ENCODE measurements at places on chromosomes 4 and X. TPM values are rescaled to one million over a fixed set of nuclear protein-coding genes. Genes with fewer than 3 reads are reported as not detected.

- DNase-seq: no peak
Observed at GRCh38 chr4:6938237-6938636, 28.6 kb downstream of the TBC1D14 start.

GRCh38 chrX:11531226-11531625, 134.5 kb downstream of the ARHGAP6 start:
- DNase-seq: no peak

GRCh38 chr4:10579648-10580047, 104.9 kb downstream of the CLNK start:
- DNase-seq: no peak

GRCh38 chrX:129522184-129523078, 859 bp downstream of the SMARCA1 start:
- DNase-seq: no peak

DNA sequence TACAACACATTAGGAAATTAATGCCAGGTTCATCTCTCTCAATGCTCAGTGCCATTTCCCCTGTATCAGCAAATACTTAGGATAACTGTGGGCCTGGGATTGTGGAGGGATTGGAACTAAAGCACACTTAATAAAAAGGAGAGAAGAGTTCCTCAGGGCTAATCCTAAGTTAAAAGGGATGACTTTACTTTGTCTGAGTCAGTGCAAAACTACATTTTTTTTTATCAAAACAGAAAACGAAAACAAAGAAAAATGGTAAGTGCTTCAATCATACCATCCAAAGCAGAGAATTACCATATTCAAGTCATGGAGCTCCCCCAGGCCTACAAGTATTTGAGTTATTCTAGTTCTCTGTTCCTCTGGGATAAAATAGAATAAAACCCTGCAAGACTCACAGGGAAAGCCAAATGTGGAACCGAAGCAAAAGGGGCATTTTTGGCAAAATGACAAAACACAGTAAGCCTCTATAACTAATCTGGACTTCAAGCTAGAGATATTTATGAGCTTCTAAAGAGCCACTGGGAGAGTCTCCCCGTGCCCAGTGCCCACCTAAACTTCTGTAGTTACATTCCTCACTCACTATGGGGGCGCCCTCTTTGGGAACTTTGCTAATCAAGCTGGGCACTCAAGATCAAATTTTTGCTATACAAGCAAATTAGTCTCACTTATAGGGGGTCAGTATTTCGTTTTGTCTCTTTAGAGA, 53.4 kb downstream of the PALLD start:
- DNase-seq: no peak

- no peak for DNase-seq
Observed at GRCh38 chr4:100742045-100742444, 224.2 kb upstream of the EMCN start.

GRCh38 chr4:46839128-46839527, 69.9 kb downstream of the COX7B2 start:
- DNase-seq: no peak

DNA sequence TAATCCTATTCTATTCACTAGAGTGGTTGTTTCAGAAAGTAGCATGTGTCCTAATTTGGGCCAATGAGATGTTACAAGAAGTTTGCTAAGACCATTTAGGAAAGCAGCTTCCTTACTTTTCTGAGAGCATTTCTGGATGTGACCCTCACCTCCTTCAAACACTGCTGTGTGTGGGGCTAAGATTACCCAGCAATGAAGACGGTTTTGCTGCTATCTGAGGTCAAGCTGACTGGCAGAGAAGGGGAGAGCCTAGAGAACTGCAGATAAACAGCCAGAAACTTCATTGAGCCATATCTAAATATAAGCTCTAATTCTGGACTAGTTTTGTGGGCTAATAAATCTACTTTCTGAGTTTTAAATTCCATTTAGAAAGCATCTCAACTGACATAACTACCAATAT, 36.4 kb downstream of the ZAR1 start:
- DNase-seq: no peak

GRCh38 chrX:46588263-46588662, 14.7 kb downstream of the CHST7 start:
- no peak for DNase-seq

DNA sequence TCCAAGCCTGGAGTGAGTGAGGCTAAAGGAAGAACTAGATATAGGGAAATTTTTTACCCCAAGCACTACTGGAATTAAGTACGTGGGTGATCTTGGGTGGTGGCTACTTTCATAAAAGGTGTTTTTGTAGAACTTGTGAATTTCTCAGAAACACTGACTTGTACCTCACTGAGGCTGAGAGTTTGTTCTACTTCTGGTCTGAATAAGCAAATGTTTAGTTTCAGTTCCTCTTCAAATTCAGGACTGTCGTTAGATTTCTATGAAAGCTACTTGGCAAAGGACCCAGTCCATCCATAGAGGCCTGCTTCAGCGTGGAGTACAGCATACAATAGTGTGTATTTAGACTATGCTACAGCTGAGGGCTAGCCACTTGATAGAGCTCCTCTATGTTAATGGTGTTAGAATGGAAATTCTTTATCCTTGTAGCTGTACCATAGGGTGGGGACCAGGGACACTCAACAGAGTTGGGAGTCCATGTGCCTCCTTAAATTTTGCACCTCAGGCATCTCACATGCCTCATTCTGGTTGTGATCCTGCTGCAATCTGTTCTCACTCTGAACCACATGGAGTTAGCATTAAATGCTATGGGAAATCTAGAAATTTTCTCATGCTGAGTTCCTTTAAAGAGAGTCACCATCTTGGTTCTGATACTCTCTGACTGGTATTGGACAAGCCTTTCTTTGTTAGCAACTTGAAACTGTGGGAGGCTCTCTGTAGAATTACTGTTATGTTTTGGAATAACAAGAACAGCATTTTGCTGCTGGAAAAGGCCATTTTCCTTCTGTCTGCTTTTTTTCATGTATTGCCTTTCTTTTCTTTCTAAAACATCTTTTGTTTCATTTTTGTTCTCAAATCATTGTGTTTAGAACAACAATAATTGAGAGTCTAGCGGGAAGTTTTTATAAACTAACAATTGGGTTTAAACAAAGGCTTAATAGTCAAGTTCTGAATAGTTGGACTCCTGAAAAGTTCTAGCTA, 86.8 kb downstream of the PDGFRA start:
- DNase-seq: no peak

DNA sequence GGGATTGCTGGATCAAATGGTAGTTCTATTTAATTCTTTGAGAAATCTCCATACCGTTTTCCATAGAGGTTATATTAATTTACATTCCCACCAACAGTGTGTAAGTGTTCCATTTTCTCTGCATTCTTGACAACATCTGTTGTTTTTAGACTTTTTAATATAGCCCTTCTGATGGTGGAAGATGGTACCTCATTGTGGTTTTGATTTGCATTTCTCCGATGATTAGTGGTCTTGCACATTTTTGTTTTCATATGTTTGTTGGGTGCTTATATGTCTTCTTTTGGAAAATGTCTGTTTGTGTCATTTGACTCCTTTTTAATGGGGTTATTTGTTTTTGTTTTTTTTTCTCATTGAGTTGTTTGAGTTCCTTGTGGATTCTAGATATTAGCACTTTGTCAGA, 75.3 kb upstream of the PUDP start:
- DNase-seq: no peak

GRCh38 chr4:84681486-84682274, 98.8 kb downstream of the CDS1 start:
- peak; percentile 56 for DNase-seq

DNA sequence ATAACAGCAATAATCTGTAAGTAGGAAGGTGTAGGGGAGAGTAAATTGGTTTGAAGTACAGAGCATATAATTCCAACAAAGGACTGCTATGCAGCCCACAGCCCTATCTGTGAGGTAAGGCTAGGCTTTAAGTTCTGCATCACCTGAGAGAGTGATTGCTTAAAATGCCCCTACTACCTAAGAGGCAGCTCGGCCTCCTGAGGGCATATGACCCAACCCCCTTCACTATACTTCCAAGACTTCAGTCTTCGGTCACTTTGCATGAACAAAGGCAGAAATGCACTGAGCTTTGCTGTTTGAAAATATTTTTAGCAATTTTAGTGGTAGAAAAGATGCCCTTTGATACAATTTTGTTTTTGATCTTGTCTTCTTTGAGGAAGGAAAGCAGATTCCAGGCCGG, 4.9 kb upstream of the DDX3X start:
- no peak for DNase-seq

DNA sequence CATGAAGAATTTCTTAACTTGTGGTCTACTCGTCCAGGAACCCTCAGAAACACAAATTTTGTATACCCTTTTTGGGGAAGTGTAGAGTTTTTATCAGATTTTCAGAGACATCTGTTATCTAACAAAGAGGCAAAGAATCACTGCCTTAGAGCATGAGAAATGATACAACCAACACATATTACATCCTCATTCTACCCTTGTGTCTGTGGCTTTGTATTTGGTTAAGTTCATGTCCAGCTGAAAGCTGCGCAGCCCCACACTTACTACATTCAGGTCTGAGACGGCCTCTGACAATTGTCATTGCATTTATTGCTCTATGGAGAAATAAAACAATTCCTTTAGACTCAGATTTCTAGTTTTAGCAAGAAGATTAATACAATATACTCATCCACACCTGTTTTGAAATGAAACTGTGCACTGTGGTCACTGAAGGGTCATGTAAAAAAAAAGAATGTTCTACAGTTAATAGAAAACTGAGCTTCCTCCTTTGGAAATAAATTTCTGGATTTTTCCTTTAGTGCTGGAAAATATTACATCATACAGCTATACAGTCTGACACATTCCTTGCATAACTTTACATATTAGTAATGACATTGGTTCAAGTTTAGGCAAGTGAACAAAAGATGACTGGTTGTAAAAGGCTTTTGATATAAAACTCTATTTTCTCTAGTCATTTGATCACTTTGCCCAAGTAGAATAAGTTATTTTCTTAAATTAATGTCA, 39.8 kb downstream of the GLRB start:
- DNase-seq: no peak

DNA sequence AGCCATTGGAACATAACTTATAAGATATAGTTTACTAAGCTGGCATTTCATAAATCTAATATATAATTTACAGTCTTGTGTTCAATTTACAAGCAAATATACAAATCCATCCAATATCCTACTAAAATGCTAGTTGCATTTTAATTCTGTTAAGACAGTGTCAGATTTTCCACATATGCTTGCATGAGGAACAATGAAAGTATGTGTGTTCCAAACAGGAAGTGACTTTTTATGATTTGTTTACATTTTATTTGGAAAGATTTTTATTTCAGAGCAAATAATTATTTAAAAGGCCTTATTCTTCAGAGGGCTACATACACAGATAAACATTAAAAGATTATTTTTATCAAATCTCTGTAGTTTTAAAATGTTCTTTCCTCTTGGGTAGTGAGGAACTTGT, 130.1 kb downstream of the KLHL34 start:
- no peak for DNase-seq

GRCh38 chr4:137685357-137685756, 153.1 kb upstream of the PCDH18 start:
- DNase-seq: no peak

ADAM29 gene
- polyA plus RNA-seq: not detected

RGN gene
- 2.1 TPM for polyA plus RNA-seq

TBX22 gene
- polyA plus RNA-seq: not detected
